ENCODE measurements at places on chromosomes 6 and 20.
A peak's percentile ranks its signal among the peaks of the same experiment; 100 is the strongest.

DNA sequence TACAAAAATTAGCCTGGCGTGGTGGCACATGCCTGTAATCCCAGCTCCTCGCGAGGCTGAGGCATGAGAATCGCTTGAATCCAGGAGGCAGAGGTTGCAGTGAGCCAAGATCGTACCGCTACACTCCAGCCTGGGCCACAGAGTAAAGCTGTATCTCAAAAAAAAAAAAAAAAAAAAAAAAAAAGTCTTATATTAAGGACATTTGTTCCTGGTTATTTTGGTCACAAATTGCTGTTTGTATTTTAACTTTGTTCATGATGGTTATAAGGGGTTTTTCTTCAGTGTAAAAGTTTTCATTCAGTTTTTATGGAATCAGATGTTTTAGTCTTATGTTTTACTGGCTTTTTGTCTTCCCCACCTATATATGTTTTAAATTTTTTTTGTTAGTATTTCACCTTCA is 13.9 kb downstream of the FILIP1 start:
- H3K4me1 ChIP-seq: no peaks in the 10 kb centered on the region
- no peaks in the 10 kb centered on the region for H3K27me3 ChIP-seq
- no peak overlapping the region for H3K4me3 ChIP-seq
- no peak overlapping the region for H3K27ac ChIP-seq
- no peak for DNase-seq

GRCh38 chr6:125316621-125317020 is 14.9 kb upstream of the HDDC2 start:
- no peak overlapping the region for H3K4me3 ChIP-seq
- H3K4me1 ChIP-seq: no peaks in the 10 kb centered on the region
- H3K36me3 ChIP-seq: no peaks in the 10 kb centered on the region
- no peak overlapping the region for H3K27ac ChIP-seq
- peaks cover 4% of the 10 kb centered on the region for H3K27me3 ChIP-seq
- no peak for DNase-seq

DNA sequence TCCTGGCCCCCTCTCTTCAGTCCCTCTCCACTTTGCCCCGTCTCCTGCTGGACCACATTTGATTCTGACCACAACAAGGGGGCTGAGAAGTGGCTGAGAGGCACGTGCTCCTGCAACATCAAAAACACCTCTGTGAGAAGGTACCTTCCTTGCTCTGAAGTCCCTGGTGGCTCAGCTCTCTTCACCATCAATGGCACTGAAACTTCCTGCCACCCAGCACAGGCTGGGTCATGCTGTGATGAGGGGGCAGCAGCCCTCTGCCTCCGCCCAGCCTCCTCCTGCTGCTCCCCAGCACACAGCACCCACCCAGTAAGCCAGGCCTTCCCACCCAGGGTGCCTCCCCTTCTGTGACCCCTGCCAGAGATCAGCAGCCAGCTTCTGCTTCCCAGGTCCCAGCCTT is 10.3 kb downstream of the ZMYND8 start:
- H3K27ac ChIP-seq: no peak overlapping the region
- peaks cover 23% of the 10 kb centered on the region for H3K4me1 ChIP-seq
- H3K27me3 ChIP-seq: no peaks in the 10 kb centered on the region
- H3K36me3 ChIP-seq: peaks cover 58% of the 10 kb centered on the region

GRCh38 chr20:63881451-63882226 is 13.3 kb upstream of the DNAJC5 start:
- no peak overlapping the region for H3K4me3 ChIP-seq
- H3K27ac ChIP-seq: no peak overlapping the region
- no peaks in the 10 kb centered on the region for H3K4me1 ChIP-seq
- H3K36me3 ChIP-seq: peaks cover 74% of the 10 kb centered on the region
- DNase-seq: no peak

DNA sequence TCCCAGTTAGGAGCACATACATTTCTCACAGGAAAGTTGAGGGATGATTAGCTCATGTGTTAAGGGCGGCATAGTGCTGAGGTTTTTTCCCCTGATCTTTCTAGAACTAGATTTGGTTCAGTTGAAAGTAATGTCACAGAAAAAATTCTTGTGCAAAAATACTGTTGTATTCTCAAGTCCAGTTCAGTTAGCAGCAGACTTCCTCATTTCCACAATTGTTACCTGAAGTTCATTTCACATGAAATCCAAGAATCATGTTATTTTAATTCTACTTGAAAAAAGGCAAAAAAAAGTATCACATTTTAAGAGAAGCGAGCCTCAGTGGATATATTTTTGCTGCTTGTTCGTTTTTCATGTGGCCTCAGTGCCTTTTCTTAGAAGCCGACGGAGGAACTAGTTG is 227.8 kb downstream of the TMEM242 start:
- no peak for DNase-seq
- no peaks in the 10 kb centered on the region for H3K4me1 ChIP-seq
- no peaks in the 10 kb centered on the region for H3K27me3 ChIP-seq
- H3K4me3 ChIP-seq: no peak overlapping the region
- peaks cover 40% of the 10 kb centered on the region for H3K36me3 ChIP-seq

- DNase-seq: no peak
- H3K4me1 ChIP-seq: no peaks in the 10 kb centered on the region
- no peak within 1 kb of the TSS for H3K27ac ChIP-seq
Measured at GRCh38 chr6:133888929-133889556, at the start of gene TCF21. TSS of gene TCF21 (plus strand) at chr6:133889113. CDS start at chr6:133889398, 285 bp downstream.

- no peaks in the 10 kb centered on the region for H3K27me3 ChIP-seq
- DNase-seq: no peak
- H3K4me1 ChIP-seq: no peaks in the 10 kb centered on the region
- no peak overlapping the region for H3K27ac ChIP-seq
Measured at GRCh38 chr6:105097288-105097687, 82.5 kb downstream of the POPDC3 start.

- no peak overlapping the region for H3K27ac ChIP-seq
- no peaks in the 10 kb centered on the region for H3K4me1 ChIP-seq
- no peak overlapping the region for H3K4me3 ChIP-seq
Measured at GRCh38 chr6:32883789-32884188, 29.8 kb downstream of the PSMB9 start.

DNA sequence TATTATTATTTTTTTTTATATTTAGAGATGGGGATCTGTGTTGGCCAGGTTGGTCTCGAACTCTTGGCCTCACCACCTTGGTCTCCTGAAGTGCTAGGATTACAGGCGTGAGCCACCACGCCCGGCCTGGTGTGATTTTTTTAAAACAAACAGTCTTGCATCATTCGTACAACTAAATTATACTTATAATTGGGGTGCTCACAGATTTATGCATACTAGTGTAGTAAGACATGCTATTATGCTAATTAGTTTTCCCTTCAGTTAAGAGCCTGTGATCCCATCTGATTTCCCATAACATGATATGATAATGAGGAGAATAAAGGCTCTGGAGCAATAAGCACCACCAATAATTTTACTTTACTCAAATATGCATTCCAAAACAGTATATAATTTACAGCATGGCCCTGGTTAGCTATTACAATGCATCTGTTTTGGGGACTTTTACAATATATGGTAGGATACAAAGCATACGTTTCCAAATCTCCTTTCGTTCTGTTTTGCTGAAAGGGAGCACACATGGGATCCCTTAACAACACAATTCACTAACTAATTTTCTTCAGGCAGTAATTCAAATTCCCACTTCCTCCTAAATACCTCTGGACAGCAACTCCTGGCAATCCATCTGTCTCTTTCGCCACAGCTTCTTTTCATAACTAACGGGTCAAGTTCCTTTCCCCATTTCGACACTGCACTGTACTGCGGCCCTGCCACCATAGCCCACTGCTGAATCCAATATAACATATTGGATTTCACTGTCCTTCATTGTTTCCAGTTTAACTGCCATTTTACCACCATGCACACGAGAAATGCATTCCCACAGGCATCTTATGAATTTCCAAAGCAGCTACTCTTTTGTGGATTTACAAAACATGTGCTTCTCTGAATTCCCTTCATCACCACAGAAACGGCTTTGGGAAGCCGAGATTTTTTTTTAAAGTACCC is 1.7 kb downstream of the NUDT3 start:
- DNase-seq: no peak
- no peaks in the 10 kb centered on the region for H3K27me3 ChIP-seq
- peak overlapping the region; percentile 69 for H3K4me3 ChIP-seq

DNA sequence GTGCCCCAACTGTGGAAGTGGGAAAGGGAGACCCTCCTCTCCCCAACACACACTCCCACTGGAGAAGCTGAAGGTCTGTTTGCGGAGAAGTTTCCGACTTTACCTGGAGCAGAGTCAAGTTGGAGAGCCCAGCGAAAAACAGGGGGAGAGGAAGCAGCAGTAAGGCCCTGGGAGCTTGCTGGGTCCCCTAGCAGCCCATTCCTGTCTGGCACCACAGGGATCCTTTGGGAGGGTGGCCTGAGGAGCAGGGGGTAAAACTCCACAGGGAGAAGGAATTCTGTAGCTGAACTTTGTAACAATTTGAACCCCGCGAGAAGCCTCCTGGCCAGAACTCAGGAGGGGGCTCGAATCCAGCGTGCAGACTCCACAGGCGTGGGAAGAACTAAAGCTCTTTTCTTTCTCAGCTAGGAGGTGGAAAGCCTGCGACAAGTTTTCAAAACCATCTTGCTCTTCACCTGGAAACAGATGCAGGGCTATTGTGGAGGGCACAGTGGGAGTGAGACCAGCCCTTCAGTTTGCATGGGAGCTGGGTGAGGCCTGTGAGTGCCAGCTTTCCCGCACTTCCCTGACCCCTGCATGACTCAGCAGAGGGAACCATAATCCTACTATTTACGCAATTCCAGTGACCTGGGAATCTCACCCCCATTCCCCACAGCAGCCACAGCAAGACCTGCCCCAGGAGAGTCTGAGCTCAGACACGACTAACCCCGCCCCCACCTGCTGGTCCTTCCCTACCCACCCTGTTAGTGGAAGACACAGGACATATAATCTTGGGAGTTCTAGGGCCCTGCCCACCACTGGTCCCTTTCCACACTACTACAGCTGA is 25.8 kb downstream of the SERPINB9 start:
- no peak for DNase-seq
- H3K4me3 ChIP-seq: no peak overlapping the region
- H3K4me1 ChIP-seq: no peaks in the 10 kb centered on the region
- no peak overlapping the region for H3K27ac ChIP-seq
- no peaks in the 10 kb centered on the region for H3K36me3 ChIP-seq
- no peaks in the 10 kb centered on the region for H3K27me3 ChIP-seq

DNA sequence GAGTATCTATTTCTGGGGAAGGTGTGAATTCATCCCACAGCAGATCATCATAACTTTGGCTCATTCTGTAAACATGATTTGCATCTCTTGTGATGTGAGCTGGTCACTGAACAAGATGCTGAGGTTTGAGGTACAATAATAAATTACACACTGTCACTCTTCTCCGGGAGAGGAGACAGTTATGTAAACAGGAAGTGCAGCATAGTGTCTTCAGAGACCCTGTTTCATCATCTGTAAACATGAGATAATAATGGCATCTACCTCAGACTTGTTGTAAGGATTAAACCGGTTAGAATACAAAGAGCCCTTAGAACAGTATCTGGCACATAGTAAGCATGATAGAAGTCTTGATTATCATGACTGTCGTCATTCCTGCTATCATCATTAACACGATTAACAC is 125.2 kb downstream of the TBC1D7 start:
- H3K36me3 ChIP-seq: no peaks in the 10 kb centered on the region
- DNase-seq: no peak
- H3K27ac ChIP-seq: no peak overlapping the region

GRCh38 chr20:58267389-58268215 is 39.1 kb upstream of the ANKRD60 start:
- H3K4me3 ChIP-seq: no peak overlapping the region
- H3K4me1 ChIP-seq: peaks cover 9% of the 10 kb centered on the region
- H3K27ac ChIP-seq: no peak overlapping the region
- no peak for DNase-seq
- H3K27me3 ChIP-seq: no peaks in the 10 kb centered on the region

DNA sequence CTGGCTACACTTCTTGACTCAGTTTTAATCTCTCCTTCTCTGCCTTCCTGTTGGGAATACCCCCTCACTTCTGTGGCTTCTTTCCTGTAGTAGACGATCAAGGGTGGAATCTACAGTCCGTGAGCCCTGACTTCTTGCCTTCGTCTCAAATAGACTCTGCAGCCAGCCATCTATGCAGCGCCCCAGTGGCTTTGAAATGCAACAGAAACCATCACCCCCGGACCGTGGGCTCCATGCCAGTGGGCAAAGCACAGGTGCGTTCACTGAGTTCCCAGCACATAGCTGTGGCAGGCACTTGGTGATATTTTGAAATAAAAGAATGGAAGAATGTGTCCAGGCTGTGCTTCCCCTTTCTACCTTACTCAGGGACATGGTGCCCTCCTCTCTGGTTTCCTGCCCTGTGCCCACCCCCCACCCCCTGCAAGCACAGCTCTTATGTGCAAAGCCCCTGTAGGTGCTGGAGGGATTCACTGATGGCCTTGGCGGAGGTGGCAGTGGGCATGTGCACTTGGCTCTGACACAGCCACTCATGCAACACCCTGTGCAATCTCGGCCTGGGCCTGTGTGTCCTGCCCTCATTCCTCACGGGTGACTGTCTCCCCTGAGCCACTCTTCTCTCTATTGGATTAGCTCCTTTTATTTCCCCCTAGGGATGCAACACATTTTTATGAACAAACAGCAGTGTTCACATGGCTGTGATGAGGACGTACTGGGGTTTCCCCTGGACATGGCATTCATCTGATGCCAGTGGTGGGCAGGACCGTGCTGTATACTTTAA is 5.5 kb upstream of the CDSN start:
- H3K27ac ChIP-seq: no peak overlapping the region
- no peaks in the 10 kb centered on the region for H3K36me3 ChIP-seq
- no peak overlapping the region for H3K4me3 ChIP-seq
- H3K27me3 ChIP-seq: peaks cover 12% of the 10 kb centered on the region
- DNase-seq: no peak
- H3K4me1 ChIP-seq: no peaks in the 10 kb centered on the region
